ENCODE measurements at places on chromosomes 11 and 22. TPM values are rescaled to one million over a fixed set of nuclear protein-coding genes. Genes with fewer than 3 reads are reported as not detected.

Gene MN1
- under 0.01 TPM for total RNA-seq

Gene CRYBB3
- not detected for total RNA-seq

Gene SLC22A12
- not detected for total RNA-seq

Gene SLC5A12
- total RNA-seq = not detected

Gene APOBEC3A
- not detected for total RNA-seq

Gene SAMM50
- total RNA-seq = 54.8 TPM

Gene JHY
- 1.7 TPM for total RNA-seq

Gene RFPL2
- total RNA-seq = not detected

Gene RAPSN
- total RNA-seq = not detected

Gene GAB2
- total RNA-seq = 8.3 TPM

Gene GUCY1A2
- total RNA-seq = 1.7 TPM

Gene MMP8
- 0.11 TPM for total RNA-seq

Gene TPBGL
- not detected for total RNA-seq

Gene KRTAP5-7
- 0.11 TPM for total RNA-seq

Gene MUC6
- total RNA-seq = not detected

Gene FOSL1
- 63.9 TPM for total RNA-seq

Gene APOBEC3H
- not detected for total RNA-seq

Gene FGF3
- total RNA-seq = not detected

Gene GRIK4
- 0.12 TPM for total RNA-seq

Gene ATG16L2
- total RNA-seq = 9.0 TPM

Gene MS4A4E
- not detected for total RNA-seq

Gene PYGM
- total RNA-seq = 0.33 TPM

Gene SESN3
- 10.6 TPM for total RNA-seq

Gene ARRB1
- 3.2 TPM for total RNA-seq

Gene PPP1CA
- 159 TPM for total RNA-seq

Gene CHST1
- 1.7 TPM for total RNA-seq

Gene GGT1
- total RNA-seq = 1.8 TPM

Gene OR56A4
- not detected for total RNA-seq

Gene KDM4E
- total RNA-seq = not detected

Gene TSPAN32
- total RNA-seq = under 0.01 TPM

Gene MOGAT2
- total RNA-seq = not detected

Gene SLC7A4
- total RNA-seq = 0.22 TPM

Gene TSGA10IP
- 0.11 TPM for total RNA-seq

Gene RTN4RL2
- total RNA-seq = under 0.01 TPM

Gene CPT1A
- 30.4 TPM for total RNA-seq

Gene CDPF1
- 11.7 TPM for total RNA-seq

Gene ANO9
- not detected for total RNA-seq

Gene NPAS4
- total RNA-seq = not detected

Gene MLC1
- not detected for total RNA-seq

Gene CHRM4
- not detected for total RNA-seq

Gene MOV10L1
- total RNA-seq = 5.1 TPM

Gene PARVA
- total RNA-seq = 19.3 TPM

Gene CAVIN3
- 432 TPM for total RNA-seq

Gene CCDC188
- total RNA-seq = 2.3 TPM

Gene FXYD6
- 0.37 TPM for total RNA-seq

Gene KRTAP5-1
- total RNA-seq = not detected

Gene OR51B5
- not detected for total RNA-seq

Gene LARGE2
- not detected for total RNA-seq

Gene UBQLNL
- total RNA-seq = not detected

Gene CTR9
- total RNA-seq = 39.6 TPM

Gene OR5M8
- total RNA-seq = not detected

Gene CHADL
- 1.4 TPM for total RNA-seq

Gene OR56A1
- not detected for total RNA-seq

Measured in uterine smooth muscle cell (primary cell).